NCI-H345 (cell line): ENCODE measurements at places on chromosomes 1 and 21.

DNA sequence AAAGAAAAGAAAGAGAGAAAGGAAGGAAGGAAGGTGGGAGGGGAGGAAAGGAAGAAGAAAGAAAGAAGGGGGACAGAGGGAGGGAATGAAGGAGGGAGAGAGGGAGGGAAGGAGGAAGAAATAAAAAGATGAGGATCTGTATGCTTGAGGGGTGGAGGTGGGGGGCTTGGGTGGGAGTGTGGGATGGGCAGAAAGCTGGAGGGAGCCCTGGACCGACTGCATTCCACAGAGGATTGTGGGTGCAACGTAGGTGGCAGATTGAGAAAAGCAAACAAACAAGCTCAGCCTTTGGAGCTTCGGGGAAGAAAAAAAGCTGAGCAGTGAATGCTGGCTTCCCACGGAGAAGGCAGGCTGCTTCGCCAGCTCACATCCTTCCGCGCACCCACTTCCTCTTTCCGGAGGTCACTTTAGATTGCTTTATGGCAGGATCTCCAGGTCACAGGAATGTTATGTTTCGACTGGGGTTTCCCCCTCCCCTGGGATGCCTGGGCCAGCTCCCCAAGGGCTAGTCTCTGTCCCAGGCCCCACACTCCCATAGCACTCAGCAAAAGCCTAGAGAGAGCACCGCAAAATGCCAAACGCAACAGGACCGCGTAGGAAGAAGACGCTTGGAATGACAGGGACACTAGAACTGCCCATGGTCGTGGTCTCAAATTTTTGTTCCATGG is 20.7 kb upstream of the LGALS8 start:
- DNase-seq, result peak; percentile 18

DNA sequence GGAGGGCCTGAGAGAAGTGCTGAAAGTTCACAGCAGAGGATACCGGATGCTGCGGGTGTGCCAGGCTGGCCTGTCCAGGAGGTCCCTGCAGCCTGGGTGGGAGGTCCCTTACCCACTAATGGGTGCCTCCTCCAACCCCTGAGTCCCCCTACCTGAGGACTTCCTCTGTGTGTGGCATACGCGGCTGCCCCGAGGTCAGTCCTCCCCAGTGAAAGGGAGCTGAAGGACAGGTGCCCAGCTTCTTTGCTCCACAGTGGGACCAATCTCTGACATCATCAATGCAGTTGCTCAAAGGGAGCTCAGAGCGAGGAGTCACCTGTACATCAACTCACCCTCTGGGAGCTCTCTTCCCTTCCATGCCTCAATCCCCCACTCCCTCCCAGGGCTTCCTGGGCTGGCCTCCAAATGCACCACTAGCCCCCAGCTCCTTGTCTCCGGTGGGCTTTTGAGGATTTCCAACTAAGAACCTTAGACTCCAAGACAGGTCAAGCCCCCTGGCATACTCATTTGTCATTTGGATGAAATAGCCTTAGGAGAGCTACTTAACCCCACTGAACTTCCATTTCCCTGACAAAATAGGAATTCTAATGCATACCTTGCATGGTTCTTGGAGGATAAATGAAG is 53.9 kb downstream of the PDE9A start:
- no peak for DNase-seq

DNA sequence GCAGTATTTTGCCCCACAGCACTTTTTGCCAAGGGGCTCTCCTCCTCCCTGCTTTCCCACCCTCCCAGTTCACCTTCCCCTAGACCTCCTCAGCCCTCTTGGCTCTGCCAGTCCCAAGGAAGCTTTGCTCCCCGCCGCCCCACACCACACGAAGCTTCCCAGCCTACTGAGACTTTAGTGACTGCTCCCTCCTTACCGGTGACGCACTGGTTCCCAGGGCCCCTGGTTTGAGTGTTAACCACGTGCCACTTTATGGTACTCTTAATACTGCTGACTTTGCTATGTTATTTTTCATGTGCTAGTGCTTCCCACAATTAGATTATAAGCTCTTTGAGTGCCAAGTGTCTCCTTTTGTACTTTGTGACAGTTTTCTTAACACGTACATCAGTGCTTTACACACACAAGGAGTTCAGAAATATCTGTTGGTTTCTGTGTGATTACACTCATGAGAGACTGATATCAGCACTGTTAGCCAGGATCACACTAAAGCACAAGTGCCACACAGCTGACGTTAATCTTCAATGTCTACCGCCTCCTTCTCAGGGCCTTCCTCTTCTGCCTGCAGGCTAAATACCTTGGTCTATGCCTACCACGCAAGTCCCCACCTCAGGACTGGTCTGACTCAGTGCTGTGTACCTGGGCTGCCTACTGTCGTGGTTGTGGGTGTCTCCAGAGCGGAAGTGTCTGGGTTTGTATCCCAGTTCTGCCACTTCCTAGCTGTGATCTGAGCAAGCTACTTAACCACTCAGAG is 61.0 kb downstream of the DNTTIP2 start:
- no peak for DNase-seq

DNA sequence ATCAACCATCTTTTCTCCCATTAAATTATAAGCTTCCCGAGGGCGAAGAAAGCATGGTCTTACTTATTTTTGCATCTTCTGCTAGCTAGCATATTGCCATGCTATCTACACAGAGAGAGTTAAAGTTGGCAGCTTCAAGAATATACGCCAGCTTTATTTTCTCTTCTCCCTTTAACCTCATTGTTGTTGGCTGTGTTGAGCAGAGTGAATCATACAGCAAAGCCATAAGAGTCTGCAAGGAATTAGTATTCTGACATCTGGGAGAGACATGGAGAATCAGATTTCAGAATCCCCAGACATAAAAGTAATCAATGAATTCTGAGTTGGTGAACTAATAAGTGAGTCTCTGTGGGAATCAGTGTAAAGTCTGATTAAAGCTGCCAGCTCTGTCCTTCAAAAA is 649.6 kb upstream of the PTBP2 start:
- DNase-seq, result no peak

DNA sequence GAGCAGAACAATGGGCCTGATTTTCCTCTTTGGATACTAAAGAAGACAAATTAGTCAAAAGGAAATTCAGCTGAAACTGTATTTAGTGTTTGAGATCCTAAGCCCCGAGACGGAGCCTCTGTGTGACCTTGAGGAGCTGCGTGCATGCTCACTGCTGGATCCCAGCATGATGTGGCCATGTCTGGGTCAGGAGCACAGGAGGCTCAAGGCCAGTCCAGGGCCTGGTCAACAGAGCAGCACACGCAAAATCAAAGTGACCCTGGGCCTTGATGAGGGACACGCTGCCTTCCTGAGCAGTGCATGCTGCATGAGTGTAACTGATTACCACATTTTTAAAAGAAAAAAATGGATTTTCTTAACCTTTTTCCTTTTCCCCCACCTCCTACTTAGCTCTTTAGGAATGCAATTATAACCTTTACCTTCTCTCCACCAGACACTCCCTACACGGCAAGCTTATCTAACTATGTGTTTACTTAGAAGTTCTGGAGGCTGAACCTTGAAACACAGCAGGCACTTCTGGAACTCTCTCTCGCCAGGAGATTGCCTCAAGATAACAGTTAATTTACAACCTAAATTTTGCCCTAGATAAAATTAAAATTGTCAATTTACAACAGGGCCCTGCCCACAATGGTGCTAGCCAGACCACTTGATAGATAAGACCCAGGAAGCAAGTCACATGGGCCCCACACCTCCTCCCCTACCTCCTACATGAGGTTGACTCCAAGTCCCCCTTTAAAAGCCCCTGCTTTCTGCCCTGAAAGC is 144.6 kb downstream of the LRIG2 start:
- no peak for DNase-seq

DNA sequence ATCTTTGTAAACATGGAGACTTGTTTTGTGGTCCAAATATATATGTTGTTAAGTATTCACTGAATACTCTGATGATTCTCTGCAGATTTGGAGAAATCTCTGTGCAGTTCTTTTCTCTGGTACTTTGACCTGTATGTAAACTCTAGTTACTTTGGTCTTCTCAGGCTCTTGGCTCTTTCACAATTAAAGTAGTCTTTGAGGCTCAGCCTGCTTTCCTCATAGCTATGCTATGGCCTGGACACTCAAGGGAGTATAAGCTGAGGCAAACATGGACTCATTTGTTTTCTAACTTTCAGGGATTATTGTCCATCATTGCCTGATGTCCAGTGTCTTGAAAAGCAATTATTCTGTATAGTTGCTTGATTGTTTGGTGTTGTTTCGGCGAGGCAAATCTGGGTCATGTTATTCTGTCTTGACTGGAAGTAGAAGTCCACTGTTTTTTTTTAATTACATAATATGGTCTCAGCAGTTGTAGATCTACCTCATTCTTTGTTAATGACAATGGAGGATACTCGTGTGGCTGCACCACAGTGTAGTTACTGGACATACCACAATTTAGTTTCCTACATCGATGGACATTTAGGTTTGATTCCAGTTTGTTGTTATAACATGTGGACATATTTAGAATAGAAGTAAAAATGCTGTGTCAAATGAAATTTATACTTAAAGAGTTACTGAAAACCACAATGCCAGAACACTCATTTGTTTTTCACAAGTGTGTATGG is 9.2 kb downstream of the PTBP2 start:
- no peak for DNase-seq

DNA sequence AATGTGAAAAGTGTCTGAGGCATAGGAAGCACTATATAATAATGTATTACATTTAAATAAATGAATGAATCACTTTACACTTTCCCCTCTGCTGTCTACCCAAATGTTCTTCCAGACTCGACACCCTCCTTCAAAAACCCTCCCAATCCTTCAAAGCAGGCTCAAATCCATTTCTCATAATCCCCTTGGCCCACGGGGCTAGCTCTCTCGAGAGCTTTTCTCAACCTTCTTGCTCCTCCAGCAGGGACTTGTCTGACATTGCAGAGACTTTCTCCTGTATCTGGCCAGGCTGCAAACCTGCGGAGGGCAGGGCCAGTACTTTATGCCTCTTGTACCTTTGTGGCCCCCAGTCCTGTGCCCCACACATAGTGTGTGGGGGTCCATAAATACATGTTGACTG is 14.1 kb upstream of the CNTN2 start:
- no peak for DNase-seq
